ENCODE measurements at places on chromosomes 11 and 22.

GRCh38 chr11:62472063-62472884 is 53.4 kb downstream of the SCGB1A1 start:
- no peak for DNase-seq

DNA sequence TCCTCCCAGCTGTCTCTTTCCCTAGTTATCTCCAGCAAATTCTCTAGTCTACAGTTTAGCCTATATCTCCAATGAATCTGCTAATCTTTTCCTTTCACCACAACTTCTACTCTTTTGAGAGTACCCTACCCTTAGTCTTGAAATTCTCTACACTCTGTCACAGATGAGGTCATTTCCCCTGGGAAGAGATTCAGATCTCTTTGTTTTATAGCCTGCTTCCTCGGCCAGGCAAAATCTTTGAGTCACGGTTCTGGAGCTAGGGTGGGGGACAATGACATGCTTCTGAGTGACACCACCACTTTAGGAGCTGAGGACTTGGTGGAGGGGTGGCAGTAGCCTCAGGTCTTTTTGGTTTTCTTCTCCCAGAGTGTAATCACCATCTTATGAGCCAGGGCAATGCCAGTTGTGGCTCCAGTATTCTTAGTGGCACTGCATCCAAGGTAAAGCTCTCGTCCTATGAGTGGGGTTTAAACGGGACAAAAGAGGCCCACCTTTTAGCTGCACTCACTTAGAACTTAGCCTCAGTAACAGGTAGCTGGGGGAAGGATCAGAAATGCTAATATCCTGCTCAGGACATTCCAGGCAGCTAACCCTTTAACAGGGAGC is 98.5 kb upstream of the RRM1 start:
- no peak for DNase-seq

DNA sequence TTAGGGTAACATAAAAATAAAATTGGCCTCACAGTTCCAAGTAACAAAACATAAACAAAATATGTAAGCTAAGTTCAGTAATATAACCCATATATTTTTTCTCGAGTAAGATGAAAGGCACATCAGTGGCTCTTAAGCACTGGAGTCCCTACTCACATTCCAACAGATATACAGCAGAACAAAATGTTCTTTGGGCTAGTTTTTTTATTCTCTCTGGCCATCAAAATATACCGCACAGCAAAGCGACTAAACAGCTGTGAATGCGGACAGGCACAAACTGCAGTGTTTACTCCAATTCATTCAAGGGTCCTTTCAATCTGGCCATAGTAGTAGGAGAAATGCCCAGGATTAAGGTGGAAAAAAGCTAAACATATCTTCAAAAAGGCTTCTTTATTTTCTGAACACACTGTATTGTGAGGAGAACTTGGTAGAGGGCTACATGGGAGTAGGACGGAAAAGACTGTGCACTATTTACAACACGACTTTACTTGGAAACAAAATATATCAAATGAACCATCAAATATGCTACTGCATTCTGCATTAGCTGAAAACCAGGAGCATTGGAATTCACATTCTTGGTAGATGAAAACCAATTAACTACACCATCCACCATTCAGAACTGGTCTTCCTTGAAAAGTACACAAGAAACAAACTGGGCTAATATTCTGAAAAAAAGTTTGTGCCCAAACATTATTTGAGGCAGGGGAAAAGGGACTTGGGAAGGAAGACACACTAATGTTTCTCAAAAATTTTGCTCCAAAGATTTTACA is 4.4 kb downstream of the CDON start:
- DNase-seq: no peak

DNA sequence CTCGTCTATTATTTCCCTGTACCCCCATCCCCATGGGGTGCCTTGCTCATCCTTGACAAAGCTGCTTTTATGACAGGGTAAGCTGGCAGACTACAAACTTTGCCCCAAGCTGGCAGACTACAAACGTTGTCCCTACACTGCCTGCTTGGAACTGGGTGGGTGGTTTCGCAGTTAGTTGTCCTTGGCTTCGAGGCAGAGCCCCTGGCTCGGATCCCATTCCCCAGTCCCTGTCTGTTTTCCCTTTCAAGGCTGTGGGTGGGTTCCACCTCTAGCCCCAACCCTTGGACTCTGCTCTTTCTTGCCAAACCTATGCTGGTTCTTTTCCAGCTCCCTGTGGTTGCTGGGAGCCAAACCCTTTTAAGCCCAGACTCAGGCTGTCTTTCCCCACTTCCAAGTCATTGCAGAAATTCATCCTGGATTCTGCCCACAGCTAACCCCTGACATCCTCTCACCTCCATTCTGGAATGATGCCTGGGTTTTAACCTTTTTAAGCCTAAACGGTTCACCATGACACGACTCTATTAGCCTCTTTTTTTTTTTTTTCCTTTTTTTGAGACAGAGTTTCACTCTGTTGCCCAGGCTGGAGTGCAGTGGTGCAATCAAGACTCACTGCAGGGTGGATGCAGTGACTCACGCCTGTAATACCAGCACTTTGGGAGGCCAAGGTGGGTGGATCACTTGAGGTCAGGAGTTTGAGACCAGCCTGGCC is 9.2 kb upstream of the RBM14 start:
- no peak for DNase-seq
